ENCODE measurements at places on chromosomes 16 and 17.
A peak's percentile ranks its signal among the peaks of the same experiment; 100 is the strongest.

DNA sequence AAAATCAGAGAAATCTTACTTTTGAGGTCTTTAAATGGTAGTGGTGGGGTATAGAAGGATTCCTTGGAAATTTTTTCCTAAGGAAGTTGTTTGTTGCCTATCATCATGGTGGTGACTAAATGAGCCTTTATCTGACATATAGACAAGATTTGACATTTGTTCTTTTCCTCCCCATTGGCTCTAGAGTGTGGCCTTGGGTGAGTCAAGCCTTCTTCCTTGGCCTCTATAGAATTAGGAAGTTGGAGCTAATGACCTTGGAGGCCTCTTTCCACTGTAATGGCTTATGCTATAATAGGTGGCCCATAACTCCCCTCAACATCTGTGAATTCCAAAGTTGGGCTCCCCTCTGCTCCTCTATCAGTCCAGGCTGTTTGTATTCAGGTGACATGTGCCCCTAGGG is 79.1 kb upstream of the HNF1B start:
- DNase-seq = no peak

GRCh38 chr17:39643271-39643670 is 6.3 kb downstream of the STARD3 start:
- no peak for DNase-seq

- no peak for DNase-seq
Observed at GRCh38 chr16:52453644-52454043, 93.3 kb downstream of the TOX3 start.

DNA sequence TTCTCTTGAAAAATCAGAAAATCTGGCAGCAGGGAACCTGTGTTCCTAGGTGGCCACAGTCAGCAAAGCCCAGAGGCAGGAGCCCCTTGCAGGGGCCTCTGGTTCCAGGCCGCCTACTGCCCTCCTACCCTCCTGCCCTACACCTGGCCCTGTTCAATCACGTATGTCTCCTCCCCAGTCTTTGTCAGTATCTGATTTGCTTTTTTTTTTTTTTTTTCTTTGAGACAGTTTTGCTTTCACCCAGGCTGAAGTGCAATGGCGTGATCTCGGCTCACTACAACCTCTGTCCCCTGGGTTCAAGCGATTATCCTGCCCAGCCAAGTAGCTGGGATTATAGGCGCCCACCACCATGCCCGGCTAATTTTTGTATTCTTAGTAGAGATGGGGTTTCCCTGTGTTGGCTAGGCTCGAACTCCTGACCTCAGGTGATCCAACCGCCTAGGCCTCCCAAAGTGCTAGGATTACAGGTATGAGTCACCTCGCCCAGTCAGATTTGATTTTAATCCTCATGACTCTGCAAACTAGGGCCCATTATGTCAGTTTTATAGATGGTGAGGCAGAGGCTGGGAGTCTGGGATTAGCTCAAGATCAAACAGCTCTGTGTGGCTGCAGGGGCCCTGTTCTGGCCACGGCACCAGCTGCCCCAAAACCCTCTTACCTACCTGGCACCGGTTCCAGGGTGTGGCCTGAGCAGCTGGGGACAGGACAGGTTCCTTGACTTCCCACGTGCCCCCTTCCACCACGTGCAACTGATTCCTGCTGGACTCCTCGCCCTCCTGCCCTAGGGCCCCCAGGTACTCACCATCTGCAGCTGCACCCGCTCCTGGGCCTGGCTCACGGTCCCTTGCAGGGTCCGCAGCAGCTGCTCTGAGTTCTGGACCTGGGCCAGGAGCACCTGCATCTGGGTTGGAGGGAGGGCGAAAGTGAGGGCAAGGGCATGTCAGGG is 14.7 kb downstream of the RABEP2 start:
- DNase-seq = no peak

DNA sequence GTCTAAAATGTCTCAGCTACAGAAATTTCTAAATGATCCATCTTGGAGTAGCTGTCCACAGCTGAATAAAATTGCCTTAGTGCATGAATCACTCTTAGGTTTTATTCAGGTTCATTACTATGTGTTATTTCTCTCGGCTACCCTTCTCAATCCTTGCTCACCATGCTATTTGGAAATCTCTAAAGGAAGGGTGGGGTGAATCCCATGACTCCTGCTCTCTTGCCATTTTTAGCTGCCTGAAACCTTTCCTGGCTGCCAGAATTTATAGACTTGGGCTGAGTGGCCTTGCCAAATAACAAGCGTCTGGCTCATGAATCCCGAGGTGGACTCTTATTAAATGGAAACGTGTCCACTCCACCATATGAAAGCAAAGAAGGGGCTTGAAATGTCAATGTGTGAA is 936.1 kb upstream of the SOX9 start:
- DNase-seq = no peak

DNA sequence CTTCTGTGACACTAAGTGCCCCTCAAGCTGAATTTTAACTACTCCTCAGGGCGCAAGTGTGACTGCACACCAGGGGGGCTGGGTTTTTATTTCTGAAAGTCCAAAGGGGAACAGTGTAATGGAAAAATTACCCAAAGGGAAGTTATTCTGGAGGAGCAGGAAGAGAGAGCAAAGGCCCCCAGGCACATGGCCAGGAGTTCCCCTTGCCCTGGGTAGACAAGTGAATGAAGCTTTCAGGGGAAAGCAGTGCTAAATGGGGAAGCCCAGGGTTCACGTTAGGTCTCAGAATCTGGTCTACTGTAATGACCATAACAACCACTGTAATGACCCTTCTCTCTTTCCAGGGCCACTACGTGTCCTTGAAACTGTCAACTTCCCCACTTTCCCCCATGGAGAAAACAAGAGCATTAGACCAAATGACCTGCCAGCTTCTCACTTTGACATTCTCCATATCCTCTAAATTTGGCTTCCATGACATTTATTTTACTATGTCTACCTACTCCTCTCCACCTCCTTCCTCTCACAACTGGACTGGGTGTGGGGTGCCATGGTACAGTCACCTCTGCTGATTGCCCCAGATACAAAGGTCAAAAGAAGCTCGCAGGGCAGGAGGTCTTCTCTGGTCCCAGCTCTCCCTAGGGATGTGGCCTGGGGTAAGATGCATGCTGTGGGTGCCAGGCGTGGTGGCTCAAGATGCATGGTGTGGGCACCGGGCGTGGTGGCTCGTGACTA is 34.1 kb upstream of the MMP2 start:
- DNase-seq = no peak

DNA sequence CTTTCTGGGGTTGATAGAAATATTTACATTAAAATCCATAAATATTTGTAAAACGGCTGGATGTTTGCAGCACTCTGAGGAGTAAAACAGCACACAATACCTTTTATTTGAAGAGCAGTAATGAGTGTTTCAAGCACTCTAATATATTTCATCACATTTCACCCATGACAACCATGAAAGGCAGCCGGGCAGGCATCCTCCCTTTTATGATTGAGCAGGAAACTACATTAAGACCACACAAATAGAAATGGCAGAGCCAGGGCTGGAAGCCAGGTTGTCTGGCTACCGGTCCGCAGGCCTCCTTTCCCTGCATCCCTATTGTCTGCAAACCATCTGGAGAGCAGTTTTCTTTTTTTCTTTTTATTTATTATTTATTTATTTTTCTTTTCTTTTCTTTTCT is 23.1 kb upstream of the GPRC5C start:
- DNase-seq = peak; percentile 50

GRCh38 chr16:87076331-87076949 is 240.8 kb downstream of the C16orf95 start:
- DNase-seq = no peak

DNA sequence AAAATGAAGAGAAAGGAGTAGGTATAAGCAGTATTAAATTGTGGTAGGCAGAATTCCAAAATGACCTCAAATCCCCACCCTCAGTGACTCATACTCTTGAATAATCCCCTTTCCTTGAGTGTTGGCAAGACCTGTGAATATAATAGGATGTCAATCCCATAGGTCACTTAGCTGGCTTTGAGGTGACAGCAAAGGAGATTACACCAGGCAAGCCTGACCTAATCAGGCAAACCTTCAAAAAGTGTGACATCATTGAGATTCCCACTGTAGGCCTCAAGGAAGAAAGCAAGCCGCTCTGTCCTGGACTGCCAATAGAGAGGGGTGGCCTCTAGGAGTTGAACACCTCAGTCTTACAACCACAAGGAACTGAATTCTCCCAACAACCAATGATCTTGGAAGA is 535.2 kb downstream of the RBFOX1 start:
- no peak for DNase-seq

DNA sequence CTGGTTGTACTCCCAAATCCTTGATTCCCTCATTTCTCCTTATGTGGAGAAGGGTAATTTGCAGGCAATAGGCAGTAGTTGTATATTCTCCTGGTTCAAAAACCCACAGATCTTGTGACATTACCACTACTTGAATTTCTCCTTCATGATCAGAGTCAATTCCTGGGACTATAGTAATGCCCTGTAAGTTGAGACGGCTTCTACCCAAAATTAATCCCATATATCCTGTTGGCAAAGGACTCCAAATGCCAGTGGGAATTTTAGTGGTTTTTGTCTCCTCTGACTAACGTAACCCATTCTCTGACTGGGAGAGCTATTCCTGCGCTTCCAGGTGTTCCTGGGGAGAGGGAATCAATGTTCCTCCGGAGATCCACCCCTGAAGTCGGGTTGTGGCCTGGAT is 11.6 kb upstream of the ZNF689 start:
- DNase-seq = no peak

DNA sequence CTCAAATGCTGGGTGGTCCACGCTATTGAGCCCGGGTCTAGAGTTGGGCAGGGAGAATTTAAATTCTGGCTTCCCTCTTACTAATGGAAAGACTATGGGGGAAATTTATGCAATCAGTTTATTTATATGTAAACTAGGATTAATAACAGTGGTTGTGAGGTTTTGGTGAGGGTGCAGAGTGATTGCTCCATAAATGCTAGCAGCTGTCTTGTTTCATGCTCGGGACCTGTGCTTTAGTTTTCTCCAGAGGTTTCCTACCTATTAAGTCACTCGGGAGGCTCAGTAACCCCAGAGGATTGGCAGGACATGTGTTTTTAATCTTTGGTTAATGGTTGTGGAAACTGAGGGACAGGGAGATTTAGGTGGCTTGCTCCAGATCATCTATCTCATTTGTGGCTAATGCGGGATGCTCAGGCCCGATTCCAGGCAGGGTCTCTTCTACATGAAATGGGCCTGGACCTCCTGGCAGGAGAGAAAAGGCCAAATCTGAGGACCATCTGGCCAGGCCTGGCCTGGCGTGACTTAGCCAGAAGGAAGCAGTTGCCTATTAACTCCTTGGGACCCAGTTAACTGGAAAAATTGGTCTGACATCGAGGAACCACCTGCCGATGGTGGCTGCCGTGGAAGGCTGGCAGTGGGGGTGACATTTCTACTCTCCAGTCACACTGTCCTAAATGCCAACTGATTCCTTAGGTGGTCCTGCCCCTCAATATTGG is 2.1 kb downstream of the PRCD start:
- no peak for DNase-seq

- no peak for DNase-seq
Observed at GRCh38 chr16:31351246-31351941, 3.6 kb upstream of the ITGAX start.

DNA sequence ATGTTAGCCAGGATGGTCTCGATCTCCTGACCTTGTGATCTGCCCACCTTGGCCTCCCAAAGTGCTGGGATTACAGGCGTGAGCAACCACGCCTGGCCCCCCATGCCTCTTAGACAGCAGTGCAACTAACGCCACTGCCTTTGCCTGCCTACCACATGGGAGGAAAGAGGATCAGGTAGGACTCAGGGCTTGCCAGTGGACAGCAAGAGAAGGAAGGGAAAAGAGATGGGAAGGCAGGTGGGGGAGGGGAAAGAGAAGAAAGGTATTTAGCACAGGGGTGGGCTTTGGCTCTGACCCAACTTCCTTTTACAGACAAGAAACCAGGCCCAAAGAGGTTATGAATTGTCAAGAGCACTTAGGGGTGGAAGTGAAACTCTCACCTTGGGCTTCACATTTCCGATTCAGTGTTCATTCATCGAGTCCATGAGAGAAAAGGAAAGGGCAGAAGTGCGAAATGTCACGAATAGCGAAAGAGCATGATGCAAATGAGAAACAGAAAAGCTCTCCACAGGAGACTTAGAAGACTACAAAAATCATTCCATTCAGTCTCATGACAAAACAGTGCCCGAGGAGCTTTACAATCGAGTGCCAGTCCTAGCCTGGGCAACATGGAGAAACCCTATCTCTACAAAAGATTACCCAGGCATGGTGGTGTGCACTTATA is 36.4 kb downstream of the CDK5R1 start:
- DNase-seq = no peak

- DNase-seq = no peak
Observed at GRCh38 chr16:27156579-27156978, 46.7 kb upstream of the KDM8 start.

- no peak for DNase-seq
Observed at GRCh38 chr17:32440722-32441121, 3.6 kb upstream of the PSMD11 start.

DNA sequence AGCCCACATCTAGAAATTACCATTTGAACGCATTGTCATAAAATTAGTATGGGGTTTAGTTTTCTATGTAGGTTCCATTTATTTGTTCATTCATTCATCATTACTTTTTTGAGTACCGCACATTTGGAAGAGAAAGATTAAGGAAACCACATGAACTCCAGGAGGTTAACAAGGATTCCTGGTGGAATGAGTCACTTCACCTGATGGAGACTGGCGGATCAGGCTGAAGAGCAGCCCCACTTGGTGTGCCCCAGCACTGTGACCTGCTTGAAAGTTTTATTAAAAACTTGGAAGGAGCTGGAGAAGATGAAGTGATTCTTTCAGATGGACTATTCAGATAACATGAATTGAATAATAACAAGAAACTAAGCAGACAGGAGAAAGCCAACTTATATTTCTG is 293.6 kb upstream of the CDH11 start:
- no peak for DNase-seq

- DNase-seq = no peak
Observed at GRCh38 chr17:72838068-72838467, 254.4 kb downstream of the SLC39A11 start.

DNA sequence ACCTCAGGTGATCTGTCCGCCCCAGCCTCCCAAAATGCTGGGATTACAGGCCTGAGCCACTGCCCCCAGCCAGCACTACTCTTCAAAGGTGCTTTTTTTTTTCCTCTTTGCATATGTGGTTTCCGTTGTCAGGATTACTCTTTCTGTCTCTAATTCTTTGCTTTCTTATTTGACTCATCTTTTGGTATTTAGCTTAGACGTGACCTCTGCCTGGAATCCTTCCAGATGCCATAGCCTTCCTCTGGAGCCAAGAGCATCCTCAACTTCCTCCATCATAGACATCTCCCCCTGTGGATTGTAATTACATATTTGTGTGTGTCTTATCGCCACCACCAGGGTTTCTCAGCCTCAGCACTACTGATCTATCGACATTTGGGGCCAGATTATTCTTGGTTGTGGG is 84.4 kb upstream of the XYLT1 start:
- DNase-seq = no peak

GRCh38 chr16:70746708-70747424 is 54.1 kb downstream of the VAC14 start:
- no peak for DNase-seq

DNA sequence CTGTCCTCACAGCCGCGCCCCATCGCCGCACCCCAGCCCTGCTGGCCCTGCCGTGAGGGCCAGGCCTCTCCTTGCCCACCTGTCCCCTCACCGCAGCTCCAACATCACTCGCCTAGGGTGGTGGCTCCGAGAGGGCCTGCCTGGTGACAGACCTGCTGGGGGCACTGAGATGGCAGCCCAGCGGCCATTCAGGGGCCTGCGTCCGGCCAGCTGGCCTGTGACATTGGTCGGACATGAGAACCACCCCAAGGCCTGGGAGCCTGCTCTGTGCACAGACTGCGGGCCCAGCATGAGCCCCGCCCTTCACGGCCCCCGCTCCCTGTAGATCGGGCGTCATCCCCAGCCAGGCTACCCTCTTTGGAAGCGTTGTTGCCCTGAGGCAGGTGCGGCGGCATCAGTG is 11.8 kb downstream of the NME3 start:
- DNase-seq = no peak

GRCh38 chr17:60348616-60349015 is 43.3 kb downstream of the USP32 start:
- DNase-seq = no peak
